ENCODE measurements at places on chromosomes 4 and X.

DNA sequence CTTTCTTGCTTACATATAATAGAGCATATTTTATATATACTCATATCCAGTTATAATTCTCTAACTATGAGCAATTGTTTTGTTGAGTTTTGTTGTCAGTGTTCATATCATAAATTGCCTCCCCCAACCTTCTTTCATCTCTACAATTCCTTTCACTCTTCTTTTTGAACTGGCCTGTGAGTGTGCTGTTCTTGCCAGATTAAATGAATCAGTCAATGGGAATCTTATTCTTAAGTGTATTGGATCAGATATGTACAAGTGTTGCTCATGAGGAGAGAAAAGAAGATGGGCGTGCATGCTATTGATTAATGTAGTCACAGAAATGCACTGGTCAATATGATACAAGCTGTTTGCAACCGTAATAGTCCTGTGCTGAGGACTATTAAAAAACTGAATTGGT, 728.1 kb upstream of the MAGEB2 start:
- no peak for DNase-seq

DNA sequence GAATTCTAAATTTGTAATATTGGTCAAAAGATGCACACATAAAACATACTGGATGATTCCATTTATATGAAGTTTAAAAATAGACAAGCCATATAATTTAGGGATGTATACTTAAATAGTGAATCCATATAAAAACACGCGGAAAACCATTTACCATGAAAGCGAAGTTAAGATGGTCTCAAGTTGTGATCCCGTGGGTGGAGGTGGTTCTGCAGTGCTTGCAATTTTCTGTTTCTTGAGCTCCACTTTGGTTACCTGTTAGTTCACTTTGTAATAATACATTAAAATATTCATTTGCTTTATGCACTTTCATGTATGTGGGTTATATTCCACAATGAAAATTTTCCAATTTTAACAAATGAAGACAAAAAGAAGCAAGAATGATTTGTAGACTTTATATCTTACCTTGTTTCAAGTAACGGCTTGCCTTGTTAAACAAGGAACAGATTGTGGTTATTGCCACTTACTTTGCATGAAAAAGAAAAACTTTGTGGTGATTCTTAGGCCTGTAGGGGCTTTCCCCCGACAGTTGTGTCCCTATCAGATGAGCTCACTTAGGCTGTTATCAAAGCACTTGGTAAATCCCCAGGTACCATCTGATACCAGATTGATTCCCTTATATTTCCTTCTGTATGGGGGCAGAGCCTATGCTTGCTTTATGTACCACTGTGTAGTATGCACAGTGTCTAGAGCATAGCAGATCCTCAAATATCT, 12.2 kb downstream of the UCP1 start:
- DNase-seq, result no peak

- no peak for DNase-seq
These were observed 33.8 kb upstream of the TRIM2 start for GRCh38 chr4:153170407-153170806.

DNA sequence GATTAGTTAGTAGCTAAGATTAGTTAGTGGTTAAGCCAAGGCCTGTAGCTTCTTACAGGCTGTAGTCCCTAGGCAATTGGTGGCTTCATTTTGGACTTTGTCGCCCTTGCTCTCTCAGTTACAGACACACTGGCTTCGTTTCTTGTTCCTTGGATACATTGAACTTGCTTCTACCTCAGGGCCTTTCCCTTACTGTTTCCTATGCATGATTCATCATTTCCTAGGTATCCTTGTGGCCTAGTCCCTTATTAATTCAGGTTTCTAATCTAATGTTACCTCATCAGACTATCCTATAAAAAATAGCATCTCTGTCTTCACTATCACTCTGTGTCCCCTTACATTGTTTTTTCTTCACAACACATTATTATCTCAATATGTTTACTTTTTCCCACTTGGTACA, 45.5 kb upstream of the LCORL start:
- DNase-seq, result no peak
